ENCODE measurements at places on chromosomes 2 and 18. TPM values are rescaled to one million over a fixed set of nuclear protein-coding genes. Genes with fewer than 3 reads are reported as not detected.

PPP1CB gene
- 178 TPM for total RNA-seq

DNA sequence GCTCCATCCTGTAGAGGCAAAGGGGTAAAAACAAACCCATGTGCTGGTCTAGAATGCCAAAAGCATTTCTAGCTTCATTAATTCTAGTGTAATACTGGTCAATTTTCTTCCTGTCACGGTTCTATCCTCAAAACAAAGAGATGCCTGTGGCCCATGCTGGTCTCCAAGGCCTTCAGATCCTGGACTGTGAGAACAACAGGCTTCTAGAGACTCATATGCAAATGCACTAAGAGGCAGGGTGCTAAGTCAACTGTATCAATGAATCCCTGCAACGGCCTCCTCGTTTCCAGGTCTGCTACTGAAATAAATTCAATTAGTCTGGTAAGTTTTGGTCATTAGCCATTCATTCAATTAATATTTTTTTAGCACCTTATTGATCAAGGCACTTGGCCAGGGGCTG, 4.0 kb downstream of the IFT172 start:
- H3K36me3 ChIP-seq, result no peaks in the 10 kb centered on the region
- no peak overlapping the region for H3K27ac ChIP-seq
- H3K4me3 ChIP-seq, result no peak overlapping the region

DNA sequence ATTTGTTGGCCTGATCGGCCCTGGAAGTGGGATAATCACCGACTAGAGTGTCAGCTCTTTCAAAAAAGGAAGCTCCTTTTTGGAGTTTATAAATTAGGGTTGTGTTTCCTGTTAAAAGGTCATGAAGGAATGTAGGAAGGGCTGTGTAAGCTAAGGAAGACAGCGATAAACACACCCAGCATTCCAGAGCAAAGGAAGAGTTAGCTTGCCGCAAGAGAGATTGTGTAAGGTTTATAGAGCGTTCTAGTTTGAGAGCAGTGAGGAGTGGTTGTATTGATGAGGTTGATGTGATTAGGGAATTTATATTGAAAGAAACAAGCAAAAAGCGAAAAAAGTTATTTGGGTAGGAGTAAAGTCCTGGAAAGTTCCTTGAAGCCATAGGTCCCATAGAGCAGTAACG, 3.5 kb upstream of the ILKAP start:
- DNase-seq, result no peak
- no peak overlapping the region for H3K27ac ChIP-seq
- peaks cover 14% of the 10 kb centered on the region for H3K36me3 ChIP-seq
- peaks cover 5% of the 10 kb centered on the region for H3K4me1 ChIP-seq
- no peak overlapping the region for H3K4me3 ChIP-seq

GRCh38 chr2:96359310-96359709, 23.7 kb downstream of the NCAPH start:
- no peak overlapping the region for H3K4me3 ChIP-seq
- no peaks in the 10 kb centered on the region for H3K4me1 ChIP-seq
- DNase-seq, result no peak
- H3K27ac ChIP-seq, result no peak overlapping the region
- H3K27me3 ChIP-seq, result no peaks in the 10 kb centered on the region

DNA sequence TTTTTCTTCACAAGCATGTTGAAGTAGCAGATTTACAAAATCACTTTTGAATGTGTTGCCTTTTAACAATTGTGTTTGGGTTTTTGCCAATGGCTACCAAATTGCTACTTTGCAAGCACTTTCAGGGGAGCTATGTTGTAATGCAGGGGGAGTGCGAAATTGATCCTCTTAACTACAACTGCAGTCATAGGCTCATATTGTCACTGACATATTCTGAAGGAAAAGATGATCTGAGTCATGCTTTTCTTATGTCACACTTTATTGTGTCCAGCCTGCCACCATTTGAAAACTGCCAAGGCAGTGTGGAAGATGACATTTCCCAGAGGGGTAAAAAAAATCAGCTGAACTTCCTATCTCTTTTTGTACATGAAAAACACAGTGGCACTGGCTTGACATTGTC, 74.9 kb downstream of the GPD2 start:
- peaks cover 8% of the 10 kb centered on the region for H3K36me3 ChIP-seq
- no peak for DNase-seq
- H3K4me1 ChIP-seq, result peaks cover 5% of the 10 kb centered on the region
- H3K27ac ChIP-seq, result no peak overlapping the region
- no peak overlapping the region for H3K4me3 ChIP-seq
- H3K27me3 ChIP-seq, result peaks cover 2% of the 10 kb centered on the region

Data from HFFc6 (cell line).